ENCODE measurements at places on chromosomes 7 and 10.

- no peak for DNase-seq
Measured at GRCh38 chr7:158374586-158374985, 213.0 kb downstream of the PTPRN2 start.

- DNase-seq = no peak
Measured at GRCh38 chr10:117455346-117455745, 80.1 kb upstream of the PDZD8 start.

- DNase-seq = no peak
Measured at GRCh38 chr10:88802523-88803285, at the start of gene LIPM. TSS of gene LIPM (plus strand) at chr10:88802730. CDS start at chr10:88802897, 167 bp downstream.

DNA sequence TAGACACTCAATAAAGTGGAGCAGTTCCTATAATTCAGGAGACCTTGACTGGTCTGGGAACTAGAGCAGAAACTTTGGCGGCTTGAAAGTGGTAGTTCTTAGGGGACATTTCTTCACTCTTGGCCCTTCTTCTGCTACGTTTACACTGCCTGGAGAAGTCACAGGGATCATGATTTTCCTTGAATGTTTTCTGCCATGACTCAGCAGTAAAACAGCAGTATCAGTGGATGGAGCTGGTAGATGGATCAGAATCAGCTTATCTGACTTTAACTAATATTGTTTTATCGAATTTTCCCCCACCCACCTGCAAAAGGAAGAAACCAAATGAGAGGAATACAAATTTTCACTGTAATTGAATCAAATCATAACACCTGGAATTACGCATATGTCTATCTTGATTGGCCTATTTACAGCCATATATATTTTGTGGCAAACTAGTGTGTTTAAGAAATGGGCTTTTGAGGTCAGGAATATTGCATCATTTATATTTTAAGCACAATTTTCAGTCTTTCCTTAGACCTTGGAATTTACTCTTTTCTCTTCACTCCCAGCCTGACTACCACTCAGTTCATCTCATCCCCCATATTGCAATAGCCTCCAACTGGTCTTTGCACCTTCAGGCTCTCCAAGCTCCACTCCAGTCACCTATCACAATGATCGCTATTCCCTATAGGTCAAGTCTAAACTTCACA lies 14.9 kb upstream of the DLX5 start:
- no peak for DNase-seq

DNA sequence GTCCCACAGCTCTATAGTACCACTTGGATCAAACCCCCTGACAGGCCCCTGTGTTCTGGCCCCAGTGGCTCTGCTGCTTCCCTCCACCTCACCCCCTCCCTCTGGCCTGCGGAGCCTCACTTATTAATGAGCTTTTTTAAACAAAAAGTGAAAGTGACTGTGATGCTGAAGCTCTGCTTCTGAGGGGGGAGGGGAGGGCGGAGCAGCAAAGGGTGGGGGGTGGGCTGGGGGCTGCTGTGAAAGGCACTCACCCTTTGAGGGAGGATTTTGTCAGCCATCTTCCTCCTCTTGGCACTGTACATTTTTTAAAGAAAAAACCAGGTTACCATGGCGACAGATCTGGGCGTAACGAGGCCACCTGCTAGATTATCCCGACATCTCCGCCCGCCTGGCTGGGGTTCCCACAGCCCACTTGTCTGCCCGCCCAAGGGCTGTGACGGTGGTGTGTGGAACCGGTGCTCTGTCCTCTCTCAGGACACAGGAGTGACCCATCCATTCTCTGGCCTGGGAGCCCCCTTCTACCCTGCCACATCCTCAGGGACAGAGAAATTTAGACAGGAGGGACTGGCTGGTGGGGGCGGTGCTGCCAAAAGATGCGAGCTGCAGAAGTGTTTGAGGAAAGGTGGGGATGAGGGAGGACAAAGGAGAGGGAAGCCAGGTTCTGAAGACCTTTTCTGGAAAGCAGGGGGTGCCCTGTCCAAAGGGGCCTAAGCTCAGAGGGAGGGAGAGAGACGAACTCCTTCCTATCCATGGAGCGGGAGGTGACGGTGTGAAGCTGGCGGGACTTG lies 4.9 kb downstream of the SMARCD3 start:
- DNase-seq = peak; percentile 85

DNA sequence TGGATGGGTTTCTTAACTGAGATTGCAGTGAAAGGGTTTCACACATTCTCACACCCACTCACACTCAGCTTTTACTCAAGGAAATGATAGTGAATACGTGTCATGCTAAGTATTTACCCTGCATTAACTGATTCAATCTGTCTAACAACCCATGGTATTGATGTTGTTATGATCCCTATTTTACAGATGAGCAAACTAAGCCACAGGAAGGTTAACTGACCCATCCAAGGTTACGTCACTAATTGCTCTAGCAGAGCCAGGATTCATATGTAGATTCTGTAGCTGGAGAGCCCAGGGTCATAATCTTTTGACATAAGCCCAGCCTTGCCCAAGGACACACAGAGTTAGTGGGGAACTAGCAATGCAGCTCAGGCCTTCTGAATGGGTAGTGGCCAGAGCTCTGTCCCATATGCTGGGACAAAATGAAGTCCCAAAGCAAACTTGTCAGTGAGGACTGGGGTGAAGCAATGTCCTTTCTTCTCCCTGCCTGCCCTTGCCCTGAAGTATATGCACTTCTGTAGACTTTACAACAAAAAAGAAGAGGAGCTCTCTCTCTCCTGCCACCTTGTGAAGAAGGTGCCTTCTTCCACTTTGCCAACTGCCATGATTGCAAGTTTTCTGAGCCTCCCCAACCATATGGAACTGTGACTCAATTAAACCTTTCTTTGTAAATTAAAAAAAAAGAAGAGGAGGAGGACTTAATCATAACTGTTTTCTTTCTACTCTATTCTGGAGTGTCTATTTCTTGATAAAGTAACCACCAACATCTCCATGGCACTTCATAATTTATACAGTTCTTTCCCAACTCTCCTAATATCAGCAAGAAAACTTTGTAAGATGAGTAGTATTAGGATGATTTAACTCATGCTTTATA lies 4.9 kb upstream of the CYP3A7 start:
- no peak for DNase-seq

DNA sequence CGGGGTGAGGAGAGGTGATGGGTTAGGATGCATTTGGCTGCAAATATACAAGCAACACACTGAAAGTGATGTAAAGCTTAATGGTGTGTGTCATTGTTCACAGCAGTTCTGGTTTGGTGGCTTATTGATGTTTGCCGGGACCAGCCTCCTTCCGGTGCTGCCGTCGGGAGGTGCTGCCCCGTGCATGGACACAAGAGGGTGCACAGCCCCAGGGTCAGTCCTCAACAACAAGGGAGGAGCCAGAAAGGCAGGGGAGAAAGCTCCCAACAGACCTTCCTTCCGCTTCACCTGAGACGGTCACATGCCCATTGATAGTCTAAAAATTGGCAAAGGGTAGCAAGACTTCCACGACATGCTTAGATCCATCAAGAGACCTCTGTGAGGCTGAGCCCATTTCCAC lies 9.5 kb downstream of the RNF32 start:
- no peak for DNase-seq

DNA sequence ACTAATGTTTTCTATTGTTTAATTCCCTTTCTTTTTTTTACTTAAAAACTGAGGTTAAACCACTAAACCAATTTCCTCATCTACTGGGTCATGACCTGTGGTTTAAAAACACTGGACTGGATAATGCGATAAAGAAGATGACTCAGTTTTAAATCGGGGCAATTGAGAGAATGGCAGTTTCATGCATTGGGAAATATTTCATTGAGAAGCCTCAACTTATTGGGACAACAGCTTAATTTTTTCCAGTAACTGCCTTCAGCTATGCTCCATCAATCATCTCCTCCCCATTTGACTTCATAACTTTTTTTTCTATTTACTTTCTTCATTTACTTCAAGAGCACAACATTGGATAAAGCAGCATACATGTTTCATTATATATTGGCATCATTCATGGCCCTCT lies 61.8 kb upstream of the MET start:
- DNase-seq = no peak

DNA sequence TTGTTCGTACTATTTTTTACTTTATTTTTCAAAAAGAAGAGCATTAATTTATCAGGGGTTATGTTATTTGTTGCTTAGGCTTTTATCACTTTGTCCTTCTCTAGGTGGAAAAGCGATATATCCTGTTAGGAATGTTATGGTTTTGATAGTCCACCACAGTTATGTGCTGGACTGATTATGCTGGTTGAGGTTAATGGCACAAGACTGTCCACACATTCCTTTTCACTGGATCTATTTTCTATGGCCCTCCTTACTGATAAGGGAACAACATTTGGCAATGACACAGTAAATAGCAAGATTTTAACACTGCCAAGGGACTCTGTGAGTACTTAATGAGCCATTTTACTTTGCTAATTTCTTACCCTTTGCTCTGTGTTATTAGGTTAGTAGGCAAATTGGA lies 1212.3 kb downstream of the NXPH1 start:
- DNase-seq = no peak

DNA sequence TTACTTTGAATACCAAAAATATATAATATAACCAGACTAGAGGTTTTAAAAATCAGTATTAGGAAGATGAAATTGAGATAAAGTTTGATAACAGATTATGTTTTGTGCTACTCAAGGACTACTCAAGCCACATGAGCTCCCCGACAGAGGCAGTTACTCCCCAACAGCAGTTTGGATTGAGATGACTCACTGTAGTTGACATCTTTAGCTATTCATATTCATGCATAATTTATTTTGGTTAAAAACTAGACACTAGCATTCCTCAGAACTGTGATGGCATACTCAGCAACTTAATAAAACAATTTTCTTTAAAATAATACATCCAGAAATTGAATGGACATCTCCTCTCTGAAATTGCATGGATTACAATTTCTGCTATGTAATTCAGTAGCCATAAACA lies 19.6 kb downstream of the PCLO start:
- DNase-seq = no peak

- no peak for DNase-seq
Measured at GRCh38 chr10:17175551-17175950, 25.9 kb downstream of the TRDMT1 start.

- DNase-seq = no peak
Measured at GRCh38 chr7:128737867-128738385, 1.2 kb upstream of the CALU start.

- no peak for DNase-seq
Measured at GRCh38 chr10:34116220-34116641, 698.9 kb downstream of the PARD3 start.

- no peak for DNase-seq
Measured at GRCh38 chr10:123132576-123133477, 2.9 kb upstream of the HMX3 start.

DNA sequence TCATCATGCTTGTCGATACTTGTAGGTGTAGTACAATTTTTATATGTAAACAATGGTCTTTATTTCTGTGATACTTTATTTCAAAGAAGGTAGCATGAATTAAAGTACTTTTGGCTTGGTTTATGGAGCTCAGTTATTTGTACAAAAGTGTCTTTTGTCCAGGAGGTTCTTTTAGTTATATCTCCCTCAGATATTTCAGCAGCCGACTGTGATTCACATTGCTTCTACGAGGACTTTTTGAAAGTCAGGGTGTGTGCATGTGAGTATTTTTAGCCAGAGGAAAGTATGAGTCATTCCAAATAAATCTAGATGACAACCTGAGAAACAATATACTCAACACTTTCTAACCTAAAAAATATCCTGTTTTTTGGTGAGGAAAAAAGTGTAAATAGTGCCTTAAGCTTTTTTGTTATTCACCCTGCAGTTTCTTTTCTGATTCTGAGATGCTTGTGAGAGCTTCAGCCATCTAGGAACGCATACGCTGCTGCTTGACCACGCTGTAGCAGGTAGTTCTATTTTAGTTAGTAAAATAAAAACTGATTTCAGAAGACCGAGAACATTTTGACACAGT lies 595 bp upstream of the SUN1 start:
- DNase-seq = no peak

DNA sequence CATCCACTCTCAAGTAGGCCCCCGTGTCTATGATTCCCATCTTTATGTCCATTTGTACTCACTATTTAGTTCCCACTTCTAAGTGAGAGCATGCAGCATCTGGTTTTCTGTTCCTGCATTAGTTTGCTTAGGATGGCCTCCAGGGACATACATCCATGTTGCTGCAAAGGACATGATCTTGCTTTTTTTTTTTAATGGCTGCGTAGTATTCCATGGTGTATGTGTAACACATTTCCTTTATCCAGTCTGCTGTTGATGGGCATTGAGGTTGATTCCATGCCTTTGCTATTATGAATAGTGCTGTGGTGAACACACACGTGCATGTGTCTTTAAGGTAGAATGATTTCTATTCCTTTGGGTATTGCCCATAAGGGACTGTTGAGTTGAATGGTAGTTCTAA lies 67.8 kb downstream of the SFMBT2 start:
- DNase-seq = no peak

DNA sequence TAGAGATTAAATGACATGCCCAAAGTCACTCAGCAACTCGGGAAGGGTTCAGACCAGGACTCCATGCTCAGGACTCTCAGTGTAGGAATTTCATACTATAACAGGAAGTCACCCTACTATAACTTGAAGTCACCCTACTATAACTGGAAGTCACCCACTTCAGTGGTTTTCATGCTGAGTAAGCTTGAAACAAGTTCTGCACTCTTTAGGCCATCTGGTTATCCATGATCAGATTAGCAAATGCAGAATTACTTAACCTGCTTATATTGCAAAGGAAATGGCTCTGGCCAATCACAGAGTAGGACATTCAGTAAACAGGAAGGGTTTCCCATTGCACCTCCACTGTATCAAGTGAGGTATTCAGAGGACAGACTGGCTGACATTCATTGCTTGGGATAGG lies 1240.4 kb downstream of the GATA3 start:
- DNase-seq = no peak

- no peak for DNase-seq
Measured at GRCh38 chr7:7330997-7331396, 148.7 kb downstream of the C1GALT1 start.

DNA sequence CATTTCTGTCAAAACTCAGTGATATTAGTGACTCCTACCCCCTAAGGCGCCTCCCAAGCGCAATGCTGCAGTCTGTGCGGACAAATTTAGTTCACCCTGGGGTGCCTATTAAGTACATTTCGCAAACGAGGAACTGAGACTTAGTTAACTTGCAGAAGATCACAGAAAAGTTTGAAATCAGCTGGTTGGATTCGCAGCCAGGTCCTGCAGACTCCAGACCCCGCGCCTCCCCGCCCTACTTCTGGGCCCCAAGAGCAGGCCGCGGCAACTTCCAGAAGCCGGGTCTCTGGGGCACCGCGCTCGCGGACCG lies 588 bp downstream of the CYREN start:
- no peak for DNase-seq

- no peak for DNase-seq
Measured at GRCh38 chr10:29023678-29024077, 265.2 kb upstream of the LYZL1 start.

- DNase-seq = no peak
Measured at GRCh38 chr10:35307297-35307696, 29.0 kb upstream of the CCNY start.
